Caki2 (cell line): ENCODE measurements at places on chromosomes 11 and 22. TPM values are rescaled to one million over a fixed set of nuclear protein-coding genes. Genes with fewer than 3 reads are reported as not detected.

Gene LYVE1
- not detected in 2 replicates for total RNA-seq

Gene ART1
- not detected in 2 replicates for total RNA-seq

Gene SCO2
- 4.9 TPM in 1 of 2 replicates, not detected in the other for total RNA-seq

Gene FOLH1
- total RNA-seq, result not detected in 2 replicates

Gene METTL15
- total RNA-seq, result 13.5 and 14.5 TPM in 2 replicates

Gene KDM4D
- total RNA-seq, result 0.30 and 4.1 TPM in 2 replicates
